EH (cell line): ENCODE measurements at places on chromosomes 7 and 10.

DNA sequence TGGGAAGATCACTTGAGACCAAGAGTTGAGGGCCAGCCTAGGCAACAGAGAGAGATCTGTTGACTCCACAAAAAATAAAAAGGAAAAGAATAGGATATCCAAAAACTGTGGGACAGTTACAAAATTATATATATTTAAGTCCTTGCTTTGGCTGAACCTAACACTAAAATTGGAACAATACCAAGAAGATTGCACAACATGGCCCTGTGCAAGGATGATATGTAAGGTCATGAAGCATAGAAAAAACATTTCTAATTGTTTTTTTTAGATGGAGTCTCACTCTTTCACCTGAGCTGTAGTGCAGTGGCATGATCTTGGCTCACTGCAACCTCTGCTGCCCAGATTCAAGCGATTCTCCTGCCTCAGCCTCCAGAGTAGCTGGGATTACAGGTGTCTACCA, 139.0 kb downstream of the TPST1 start:
- DNase-seq, result peak; percentile 52

DNA sequence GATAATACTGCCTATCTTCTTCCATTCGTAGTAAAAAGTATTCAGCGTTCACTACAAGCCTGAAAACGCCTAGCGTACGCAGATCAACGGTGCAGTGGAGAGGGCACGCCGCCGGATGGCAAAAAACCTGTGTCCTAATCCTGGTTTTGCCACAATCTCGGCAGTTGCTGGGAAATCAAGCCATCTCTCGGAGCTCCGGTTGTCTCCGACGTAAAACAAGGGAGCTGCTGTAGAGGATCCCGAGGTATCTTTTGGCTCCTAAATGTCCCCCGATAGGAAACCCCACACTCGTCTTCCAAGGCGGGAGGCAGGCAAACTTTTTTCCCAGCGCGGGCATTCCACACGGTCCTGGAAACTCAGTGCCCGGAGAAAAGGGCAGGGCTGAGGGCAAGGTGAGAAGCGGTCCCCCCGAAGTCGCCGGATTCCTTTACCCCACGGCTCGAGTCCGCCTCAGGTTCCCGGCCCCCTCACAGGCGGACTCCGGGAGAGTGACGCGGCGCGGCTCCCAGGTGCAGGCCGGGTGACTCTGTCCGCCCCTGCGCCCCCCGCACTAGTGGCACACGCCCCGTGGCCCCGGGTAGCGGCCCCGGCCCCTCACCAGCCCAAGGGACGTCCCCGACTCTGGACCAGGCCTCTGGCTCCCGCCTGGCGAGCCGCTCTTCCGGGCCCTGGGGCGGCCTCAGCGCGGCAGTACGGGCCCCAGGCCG, 649 bp downstream of the IDE start:
- DNase-seq, result peak; percentile 57

DNA sequence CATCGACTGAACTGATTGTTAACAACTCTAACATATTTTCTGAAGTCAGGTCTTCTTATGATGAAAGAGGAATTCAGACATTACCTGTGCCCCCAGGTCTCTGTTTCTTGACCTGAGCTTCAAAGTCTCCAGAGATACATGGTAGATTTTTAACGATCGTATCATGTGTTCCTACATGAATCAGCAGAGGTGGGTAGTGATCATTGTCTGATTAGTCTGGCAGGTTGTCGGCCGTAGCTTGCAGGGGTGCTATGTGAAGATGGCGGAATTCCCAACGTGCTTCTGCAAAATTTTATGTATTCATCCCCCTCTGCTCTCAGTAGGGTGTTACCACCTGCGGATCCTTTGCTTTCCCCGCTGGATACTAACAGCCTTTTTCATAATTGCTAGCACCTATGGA, 581.9 kb downstream of the GATA3 start:
- DNase-seq, result no peak

GRCh38 chr7:44471436-44471835, 19.0 kb downstream of the NUDCD3 start:
- DNase-seq, result no peak

- DNase-seq, result no peak
Measured at GRCh38 chr10:78512205-78512550, 478.5 kb downstream of the RPS24 start.
